Smooth muscle cell of the coronary artery (primary cell): ENCODE measurements at places on chromosomes 6 and 20. TPM values are rescaled to one million over a fixed set of nuclear protein-coding genes. Genes with fewer than 3 reads are reported as not detected.

OR2B6 gene
- not detected in 2 replicates for total RNA-seq

TRERF1 gene
- total RNA-seq: 1.2 and 1.6 TPM in 2 replicates

TFAP2D gene
- total RNA-seq: 0.98 TPM in 1 of 2 replicates, not detected in the other

ESF1 gene
- total RNA-seq: 11.3 and 37.3 TPM in 2 replicates

EYS gene
- under 0.01 TPM in 1 of 2 replicates, not detected in the other for total RNA-seq

TBC1D7 gene
- total RNA-seq: 20.7 and 25.3 TPM in 2 replicates

SLC12A5 gene
- under 0.01 TPM in 1 of 2 replicates, not detected in the other for total RNA-seq

LST1 gene
- 0.30 TPM in 1 of 2 replicates, not detected in the other for total RNA-seq

DEFB119 gene
- not detected in 2 replicates for total RNA-seq

SLC26A8 gene
- under 0.01 TPM in 1 of 2 replicates, not detected in the other for total RNA-seq
